ENCODE measurements at places on chromosomes 2 and 18. TPM values are rescaled to one million over a fixed set of nuclear protein-coding genes. Genes with fewer than 3 reads are reported as not detected.

The CIB4 gene
- total RNA-seq: not detected

The PLGLB1 gene
- total RNA-seq: not detected

The HMSD gene
- total RNA-seq: 0.27 TPM

The POMC gene
- 0.29 TPM for total RNA-seq

The FAM110C gene
- not detected for total RNA-seq

The MC5R gene
- not detected for total RNA-seq

The MAP4K3 gene
- total RNA-seq: 46.2 TPM

The CFC1 gene
- not detected for total RNA-seq

The XDH gene
- total RNA-seq: under 0.01 TPM

The RNU2-63P gene
- under 0.01 TPM for total RNA-seq

The ALK gene
- total RNA-seq: not detected

The SP140 gene
- not detected for total RNA-seq

The MSGN1 gene
- not detected for total RNA-seq

The ACVR1C gene
- total RNA-seq: under 0.01 TPM

The NAT8 gene
- not detected for total RNA-seq

The GPR55 gene
- total RNA-seq: not detected

Measured in thoracic aorta endothelial cell (primary cell).